Cortex of kidney (tissue), 1 donor: ENCODE measurements at places on chromosomes 7 and 10.

DNA sequence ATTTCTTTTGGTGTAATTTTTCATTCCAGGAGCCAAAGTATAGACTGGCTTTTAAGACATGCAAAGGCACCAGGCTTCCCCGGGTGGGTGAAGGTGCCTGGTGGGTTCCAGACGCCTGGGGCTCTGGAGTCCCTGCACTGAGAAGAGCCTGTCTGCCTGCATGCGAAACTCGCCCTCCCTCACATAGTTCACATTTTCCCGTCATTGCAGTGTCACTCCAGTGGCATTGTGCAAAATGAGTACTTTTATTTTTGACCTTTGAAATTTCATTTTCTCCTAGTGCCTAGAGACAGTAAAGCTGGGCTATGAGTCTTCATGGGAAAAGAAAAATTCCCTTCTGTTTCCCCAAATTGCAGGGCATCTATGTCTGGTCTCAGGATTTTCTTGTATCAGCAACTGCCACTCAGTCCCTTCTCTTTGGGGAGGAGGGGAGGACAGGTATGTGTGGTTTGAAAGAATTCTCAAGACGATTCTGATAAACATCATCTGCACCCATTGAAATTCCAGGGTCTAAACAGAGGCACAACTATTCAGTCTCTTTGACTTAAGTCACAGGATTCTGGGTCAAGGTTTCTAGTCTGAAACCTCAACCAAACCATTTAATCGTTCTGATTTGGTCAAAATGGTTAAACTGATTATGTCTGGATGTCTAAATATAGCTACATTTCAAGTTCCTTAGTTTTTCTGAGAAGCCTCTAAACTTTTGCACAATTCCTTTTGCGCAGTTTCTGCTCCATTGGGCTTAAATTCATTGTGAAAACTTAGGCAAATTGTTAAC lies 107.8 kb downstream of the CYP26A1 start:
- no peak for DNase-seq

DNA sequence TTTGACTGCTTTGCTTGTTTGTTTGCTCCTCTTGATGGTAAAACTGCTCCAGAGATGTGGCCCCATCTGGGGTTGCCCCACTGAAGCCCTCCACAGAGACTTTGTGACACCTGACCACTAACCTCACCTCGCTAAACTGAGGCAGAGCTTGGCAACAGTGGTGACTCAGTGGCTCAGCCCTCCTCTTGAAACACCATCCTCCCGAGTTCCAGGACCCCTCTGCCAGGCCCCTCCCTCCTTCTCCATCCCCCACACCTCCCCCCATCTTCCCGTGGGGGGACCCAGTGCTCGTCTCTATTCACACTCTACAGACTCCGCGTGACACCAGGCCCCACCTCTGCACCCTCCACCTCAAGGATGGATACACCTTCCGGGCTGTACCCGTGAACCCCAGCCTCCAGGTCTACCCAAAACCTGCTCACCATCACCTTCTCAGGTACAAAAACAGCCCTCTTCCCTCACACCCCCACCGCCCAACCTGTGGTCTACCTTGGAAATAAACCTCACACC lies 19.0 kb upstream of the RET start:
- no peak for DNase-seq

- peak; percentile 18 for DNase-seq
Measured at GRCh38 chr10:79070081-79070605, 1.4 kb downstream of the ZMIZ1 start.

DNA sequence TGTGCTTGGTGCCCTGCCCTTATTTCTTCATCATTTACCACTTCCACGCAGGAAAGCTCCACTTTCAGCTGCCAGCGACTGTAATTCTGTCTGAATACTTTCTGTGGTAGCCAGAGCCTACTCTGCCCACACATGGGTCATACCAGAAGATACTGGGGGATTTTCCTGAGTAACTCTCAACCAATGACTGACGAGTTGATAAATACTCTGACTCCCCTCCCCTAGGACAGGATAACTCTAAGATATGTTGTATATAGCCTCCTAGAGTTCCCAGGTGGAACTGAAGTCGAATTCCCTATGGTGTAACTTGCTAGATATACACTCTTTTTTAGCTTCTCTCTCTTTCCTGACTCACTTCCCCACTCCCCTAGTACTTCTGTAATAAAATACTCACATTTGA lies 29.8 kb downstream of the SEM1 start:
- DNase-seq = no peak

GRCh38 chr7:2145835-2146580 lies 86.7 kb downstream of the MAD1L1 start:
- no peak for DNase-seq

GRCh38 chr7:28688651-28689050 lies 269.5 kb downstream of the TRIL start:
- no peak for DNase-seq

GRCh38 chr7:75856536-75856935 lies 22.3 kb upstream of the RHBDD2 start:
- no peak for DNase-seq

- DNase-seq = no peak
Measured at GRCh38 chr10:26085549-26085948, 131.0 kb upstream of the GAD2 start.

DNA sequence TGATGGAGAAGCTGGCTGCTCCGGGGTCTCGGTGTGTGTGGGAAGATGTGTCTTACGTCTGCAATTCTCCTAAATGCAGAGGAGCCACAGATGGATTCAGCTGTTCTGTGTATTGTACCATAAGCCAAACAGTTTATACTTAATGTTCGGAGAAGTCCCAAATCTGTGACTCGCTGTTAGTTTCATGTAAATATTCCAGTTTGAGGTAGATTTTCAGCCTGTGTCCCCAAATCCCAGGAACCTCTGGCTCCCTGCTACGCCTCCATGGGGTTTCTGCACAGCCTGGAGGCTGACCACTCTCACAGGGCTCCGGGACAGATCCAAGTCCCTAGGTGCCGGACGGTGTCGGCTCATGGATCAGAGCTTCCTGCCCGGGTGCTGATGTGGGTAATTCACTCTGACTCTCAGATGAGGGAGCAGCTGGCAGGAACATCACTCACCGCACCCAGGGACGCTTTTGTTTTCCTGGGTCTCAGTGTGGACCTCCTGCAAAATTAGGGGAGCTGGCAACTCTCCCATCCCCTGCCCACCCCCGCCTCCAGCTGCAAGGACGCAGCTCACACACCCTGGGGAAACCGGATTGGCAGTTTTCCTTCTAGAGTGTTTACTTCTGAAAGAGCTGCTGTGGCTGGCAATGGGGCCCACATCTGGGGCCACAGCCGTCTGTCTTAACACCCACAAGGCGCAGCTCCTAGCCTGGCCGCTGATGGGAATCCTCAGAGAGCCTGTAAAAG lies 421.1 kb upstream of the FOXK1 start:
- DNase-seq = no peak

GRCh38 chr10:68684413-68684812 lies 36.6 kb upstream of the CCAR1 start:
- DNase-seq = no peak

DNA sequence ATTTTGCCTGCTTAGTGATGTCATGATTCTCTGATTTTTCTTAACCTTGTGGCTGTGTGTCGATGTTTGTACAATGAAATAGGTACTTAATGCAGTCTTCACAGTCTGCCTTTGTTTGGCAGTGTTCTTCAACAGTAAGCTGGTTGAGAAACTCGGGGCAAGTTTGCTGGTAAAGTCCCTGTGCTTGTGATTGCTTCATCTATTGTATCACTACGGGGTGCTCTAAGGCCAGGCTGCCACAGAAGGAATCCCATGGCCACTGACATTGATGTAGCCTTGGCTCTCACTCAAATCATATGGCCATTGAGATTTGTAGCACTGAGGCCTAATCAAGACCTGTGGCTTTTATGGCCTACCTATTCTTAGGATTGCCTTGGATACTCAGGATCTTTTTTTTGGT lies 33.5 kb upstream of the PRSS37 start:
- DNase-seq = no peak

GRCh38 chr10:3636356-3637181 lies 148.4 kb downstream of the KLF6 start:
- DNase-seq = no peak

DNA sequence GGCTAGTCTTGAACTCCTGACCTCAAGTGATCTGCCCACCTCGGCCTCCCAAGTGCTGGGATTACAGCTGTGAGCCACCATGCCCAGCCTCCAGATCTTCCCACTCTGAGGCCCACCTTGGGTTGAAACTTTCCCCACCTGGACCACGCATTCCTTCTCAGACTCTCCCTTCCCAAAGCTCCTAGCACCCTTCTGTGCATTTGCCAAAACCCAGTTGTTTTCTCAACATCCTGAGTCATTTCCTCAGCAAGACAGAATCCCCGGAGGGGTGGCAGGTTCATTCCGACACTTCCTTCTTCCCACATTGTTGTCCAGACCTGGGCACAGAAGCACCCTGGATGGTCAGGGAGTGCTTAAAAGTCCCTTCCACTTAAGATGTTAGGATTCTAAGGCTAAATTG lies 28.9 kb downstream of the BAG3 start:
- no peak for DNase-seq

DNA sequence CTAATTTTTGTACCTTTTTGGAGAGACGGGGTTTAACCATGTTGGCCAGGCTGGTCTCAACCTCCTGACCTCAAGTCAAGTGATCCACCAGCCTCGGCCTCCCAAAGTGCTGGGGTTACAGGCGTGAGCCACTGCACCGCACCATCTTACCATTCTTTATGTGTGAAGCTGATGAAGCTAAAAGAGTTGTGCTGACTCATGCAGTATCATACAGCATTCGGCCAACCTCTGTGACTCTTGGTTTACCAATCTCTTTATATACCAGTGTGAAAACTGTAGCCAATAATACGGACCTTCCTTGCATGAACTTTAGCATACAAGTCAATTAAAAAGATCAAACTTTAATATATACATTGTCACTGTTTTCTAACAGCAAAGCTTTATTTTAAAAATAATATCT lies 878.2 kb upstream of the MBL2 start:
- no peak for DNase-seq

DNA sequence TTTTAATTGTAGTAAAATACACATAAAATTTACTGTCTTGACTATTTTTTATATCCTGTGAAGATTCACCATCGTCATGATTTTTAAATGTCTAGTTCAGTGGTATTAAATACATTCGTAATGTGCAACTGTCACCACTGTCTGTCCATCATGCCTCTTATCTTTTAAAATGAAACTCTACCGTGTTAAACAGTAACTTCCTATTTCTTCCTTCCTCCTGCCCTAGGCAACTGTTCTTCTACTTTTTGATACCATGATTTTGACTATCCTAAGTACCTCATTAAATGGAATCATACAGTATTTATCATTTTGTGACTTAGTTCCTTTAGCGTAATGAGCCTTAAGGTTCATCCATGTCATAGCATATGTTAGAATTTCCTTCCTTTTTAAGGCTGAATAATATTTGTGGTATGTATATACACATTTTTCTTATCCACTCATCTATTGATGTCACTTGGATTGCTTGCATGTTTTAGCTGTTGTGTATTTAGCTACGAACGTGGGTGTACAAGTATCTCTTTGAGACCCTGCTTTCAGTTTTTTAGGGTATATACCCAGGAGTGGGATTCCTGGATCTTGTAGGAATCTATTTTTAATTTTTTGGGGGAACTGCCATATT lies 13.5 kb downstream of the SLK start:
- DNase-seq = no peak
